GM12878 (cell line): ENCODE measurements at places on chromosomes 13 and 19.
A peak's percentile ranks its signal among the peaks of the same experiment; 100 is the strongest.

GRCh38 chr13:39215971-39216370 is 177.7 kb downstream of the NHLRC3 start:
- no peak for DNase-seq

DNA sequence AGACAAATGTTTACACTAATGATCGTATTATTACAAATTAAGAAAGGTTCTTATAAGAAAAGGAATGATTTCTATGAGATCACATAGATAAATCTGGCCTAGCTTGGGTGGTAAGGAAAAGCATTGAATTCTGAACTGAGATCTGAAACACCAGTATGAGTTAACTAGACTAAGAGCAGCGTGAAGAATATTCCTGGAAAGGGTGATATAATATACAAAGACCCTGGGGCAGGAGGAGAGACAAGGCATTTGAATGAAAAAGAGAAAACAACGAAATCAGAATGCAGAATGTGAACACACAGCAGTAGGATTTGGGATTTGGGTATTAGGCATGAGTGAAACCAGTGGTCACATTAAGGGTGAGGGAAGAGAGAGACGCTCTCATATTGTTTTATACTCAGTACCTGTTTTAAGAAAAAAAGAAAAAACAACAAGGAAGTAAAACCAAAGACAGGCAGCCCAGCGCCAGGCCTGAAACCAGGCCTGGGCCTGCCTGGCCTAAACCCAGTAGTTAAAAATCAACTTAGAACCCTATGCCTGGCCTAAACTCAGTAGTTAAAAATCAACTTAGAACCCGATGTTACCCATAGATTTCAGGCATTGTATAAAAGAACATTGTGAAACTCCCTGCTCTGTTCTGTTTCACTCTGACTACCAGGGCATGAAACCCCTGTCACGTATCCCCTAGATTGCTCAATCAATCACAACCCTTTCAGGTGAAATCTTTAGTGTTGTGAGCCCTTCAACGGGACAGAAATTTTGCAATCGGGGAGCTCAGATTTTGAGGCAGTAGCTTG is 287.1 kb downstream of the ITGBL1 start:
- DNase-seq, result peak; percentile 40

- no peak for DNase-seq
Observed at GRCh38 chr13:92609376-92609775, 617.2 kb upstream of the GPC6 start.

DNA sequence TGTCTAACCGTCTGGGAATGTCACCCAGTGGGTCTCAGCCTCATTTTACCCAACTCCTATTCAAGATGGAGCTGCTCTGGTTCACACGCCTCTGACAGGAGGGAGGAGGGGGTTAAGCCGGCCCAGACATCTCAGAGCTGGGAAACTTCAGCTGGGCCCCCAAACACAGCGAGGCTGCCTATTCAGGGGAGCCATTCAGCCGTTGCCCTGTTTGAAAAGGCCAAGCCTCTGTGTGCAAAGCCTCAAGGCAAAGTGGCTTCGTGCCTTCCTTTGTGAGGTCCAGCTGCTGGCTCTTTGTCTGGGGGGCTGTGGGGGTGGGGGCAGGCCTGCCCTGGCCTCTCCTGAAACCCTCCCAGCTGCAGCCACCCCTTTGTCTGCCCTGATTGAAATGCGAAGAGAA is 147.4 kb downstream of the PTPRS start:
- no peak for DNase-seq

- DNase-seq, result no peak
Observed at GRCh38 chr19:49064768-49065611, at the start of gene NTF4. TSS of gene NTF4 (minus strand) at chr19:49064818. CDS start at chr19:49061997, 2,821 bp downstream.
